ENCODE measurements at places on chromosomes 16 and 17.

DNA sequence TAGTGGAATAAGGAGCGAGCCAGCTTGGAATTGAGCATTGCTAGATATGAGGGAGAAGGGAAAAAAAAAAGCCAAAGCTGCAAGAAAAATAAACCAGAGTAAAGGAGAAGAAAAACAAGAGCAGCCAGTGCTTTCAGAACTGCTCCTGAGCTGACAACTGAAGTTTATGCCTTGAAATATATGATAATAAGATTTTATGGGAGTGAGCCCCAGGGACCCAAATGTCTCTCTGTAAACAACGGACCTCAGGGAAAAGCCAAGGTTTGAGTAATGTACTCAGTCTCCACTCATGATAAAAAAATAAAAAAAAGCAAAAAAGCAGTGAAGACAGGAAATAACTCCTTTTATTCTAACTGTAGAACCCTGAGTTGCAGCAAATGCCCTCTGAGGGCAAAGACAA is 132.6 kb downstream of the SNX11 start:
- DNase-seq = no peak

DNA sequence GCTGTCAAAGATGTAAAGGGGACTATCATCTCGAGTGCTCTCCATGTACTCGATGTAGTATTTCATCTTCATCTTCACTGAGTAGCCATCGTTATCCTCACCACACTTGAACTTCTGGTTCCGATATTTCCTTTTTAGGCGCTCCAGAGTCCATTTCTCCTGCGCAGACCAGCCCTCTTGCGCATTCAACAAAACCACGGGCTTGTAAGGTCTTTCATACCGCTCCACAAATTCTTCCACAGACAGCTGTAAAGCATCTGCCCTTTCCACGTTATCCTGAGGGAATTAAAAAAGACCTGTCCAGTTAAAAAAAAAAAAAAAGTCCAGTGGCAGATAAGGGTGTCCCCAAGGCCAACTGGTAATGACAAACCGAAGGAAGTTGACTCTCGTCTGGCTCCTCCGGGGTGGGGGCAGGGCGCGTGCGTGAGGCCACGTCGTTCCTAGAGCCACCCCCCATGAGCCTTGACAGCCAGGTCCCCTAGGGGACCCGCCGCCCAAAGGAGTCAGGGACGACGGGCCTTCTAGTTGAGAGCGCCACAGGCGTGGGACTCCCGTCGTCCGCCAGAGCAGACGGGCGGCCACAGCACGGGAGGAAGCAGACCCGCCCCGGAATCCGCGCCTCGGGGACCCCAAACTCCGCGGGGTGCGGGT is 701 bp downstream of the JMJD6 start:
- peak; percentile 90 for DNase-seq

GRCh38 chr16:2151188-2152091 is 3.0 kb downstream of the RAB26 start:
- DNase-seq = peak; percentile 42

DNA sequence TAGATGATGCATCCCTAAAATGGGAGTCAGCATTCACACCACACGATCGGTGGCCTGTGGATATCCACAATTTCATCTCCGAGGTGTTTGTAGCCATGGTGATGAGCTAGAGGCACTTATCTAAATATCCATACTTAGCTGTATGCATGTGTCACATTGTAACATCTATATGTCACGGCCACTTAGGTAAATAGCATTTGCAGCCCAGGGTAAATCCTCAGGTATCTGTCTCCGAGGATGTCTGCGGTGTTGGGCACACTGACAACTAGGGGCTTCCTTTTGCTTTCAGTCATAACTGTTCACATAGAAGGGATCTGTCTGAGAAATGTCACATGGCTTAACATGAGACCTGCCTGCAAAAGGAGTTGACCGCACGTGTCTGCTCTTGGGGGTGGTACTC is 455.2 kb upstream of the ZFHX3 start:
- DNase-seq = no peak

DNA sequence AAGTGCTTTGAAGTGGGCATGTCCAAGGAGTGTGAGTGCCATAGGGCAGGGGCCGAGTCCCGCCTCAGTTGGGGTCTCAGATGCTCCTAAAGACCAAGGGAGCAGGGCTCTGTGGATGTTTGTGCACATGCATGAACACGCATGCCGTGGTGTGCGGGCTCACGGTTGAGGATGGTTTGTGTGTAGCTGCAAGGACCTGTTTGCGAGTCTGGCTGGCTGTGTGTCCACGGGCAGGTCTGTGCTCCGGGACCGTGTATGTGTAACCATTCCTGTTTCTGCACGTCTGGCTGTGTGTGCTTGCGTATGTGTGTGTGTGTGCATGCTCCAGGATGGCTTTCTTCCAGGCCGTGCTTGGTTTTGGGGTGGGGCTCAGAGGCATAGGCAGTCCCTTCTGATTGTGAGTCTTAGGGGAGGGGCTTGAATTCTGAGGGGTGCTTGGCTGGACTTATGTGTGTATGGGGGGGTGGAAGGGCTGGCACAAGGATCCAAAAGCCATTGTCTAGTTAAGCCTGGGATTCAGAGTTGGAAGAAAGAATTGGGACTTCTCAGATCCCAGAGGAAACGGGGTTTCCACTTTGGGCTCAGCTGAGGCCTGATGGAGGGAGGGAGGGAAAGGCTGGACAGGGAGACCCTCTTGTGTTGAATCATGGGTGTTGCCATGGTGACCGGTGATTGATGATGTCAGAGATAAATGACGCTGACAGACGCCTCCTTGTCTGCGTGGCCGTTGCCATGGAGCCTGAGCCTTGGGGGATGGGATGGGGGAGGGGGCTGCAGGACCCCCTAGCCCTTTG is 14.4 kb downstream of the GJD3 start:
- peak; percentile 66 for DNase-seq

DNA sequence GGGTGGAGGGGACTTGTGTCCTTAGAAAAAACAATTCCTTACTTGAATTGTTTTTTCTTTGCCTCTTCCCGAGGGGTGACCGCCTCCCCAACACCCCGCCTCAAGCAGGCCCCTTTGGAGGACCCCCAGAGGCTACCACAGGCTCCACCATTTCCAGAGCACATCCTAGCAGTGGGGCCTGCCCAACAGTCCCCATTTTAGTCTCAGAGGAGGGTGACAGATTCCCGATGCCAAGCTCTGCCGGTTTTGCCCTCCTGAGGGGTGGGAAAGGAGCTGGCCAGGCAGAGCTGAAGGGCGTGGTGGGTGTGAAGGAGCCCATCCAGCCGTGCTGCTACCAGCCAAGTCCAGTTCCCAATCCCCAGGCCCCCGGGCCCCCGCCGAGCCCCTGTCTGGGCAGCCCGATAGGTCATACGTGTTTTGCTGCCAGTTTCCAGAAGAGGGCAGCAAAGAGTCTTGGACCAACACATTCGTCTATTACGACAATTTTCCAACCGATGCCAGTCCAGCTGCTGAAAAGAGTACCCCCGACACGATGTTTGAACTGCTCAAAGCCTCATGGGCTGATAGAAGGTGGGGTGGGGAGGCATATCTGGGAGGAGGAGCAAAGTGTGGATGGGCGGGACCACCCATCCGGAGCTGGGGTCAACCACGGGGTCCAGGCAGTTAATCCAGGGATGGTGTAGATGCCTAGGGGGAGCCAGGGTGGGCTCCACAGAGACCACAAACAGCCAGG is 18.8 kb upstream of the GAA start:
- peak; percentile 82 for DNase-seq

DNA sequence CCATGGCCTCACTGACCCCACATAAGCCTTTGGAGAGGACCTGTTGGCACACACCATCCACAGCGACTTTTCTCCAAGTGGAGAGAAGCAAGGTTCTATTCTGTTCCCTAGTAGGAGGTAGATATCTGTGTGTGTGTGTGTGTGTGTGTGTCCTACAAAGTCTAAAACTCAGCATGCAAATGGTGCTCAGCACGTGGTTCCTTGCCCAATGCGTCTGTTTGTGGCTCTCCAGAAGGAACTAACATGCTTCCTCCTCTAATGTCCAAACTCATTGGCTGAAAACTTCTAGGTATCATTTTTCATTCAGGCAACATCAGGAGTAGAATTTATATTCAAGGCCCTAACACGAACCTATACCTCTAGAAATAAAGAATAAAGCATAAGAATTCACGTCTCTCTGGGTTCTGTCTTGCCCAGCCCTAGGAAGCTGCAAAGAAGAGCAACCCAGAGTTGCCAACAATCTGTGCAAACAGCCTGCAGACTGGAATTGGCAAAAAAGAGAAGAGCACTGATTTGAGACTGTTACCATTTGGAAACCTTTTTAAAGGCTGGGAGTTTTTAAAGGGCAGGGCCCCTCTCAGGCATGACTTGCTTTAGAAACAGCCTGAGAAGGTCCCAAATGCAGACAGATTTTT is 25.5 kb downstream of the MAP3K14 start:
- DNase-seq = peak; percentile 64

DNA sequence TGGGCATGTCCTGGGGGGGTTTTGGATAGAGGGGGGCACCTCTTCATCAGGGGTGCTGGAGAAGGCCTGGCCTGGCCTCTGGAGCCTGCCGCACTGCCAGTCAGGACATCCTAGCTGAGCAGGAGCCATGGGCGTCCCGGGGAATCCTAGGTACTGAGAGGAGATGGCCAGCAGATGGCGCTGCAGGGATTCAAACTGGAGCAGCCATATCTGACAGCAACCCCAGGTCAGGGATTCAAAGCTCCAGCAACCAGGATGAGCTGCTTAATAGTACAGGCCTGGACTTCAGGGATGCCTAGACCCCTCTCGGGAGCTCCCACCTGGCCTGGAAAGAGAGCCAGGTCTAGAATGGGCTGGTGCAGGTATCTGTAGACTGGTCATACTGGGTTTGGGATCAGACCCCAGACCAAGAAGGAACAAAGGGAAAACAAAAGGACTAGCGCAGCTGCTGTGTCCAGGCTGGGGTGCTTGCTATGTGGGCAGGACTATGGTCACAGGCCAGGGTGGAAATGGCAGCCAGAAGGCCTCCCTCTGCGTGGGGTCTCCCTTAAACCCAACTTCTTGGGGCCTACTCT is 306.9 kb upstream of the RBFOX1 start:
- peak; percentile 78 for DNase-seq

DNA sequence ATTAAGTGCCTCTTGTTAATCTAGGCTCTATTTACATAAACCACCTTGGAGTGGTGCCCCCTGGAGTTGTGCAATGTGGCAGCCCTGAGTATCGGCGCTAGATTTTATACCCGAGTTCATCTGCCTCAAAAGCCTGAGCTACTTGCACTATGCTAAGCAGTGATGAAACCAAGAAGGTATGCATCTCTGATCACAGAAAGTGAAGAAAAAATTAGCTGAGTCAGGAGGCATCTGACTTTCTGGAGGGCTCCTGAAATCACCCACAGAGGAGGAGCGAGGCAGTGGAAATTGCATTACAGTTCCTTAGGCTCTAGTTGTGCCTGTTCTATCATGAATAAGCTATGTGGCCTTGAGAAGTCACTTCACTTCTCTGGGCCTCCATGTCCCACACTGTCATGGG is 80.3 kb upstream of the PSMD7 start:
- DNase-seq = no peak

DNA sequence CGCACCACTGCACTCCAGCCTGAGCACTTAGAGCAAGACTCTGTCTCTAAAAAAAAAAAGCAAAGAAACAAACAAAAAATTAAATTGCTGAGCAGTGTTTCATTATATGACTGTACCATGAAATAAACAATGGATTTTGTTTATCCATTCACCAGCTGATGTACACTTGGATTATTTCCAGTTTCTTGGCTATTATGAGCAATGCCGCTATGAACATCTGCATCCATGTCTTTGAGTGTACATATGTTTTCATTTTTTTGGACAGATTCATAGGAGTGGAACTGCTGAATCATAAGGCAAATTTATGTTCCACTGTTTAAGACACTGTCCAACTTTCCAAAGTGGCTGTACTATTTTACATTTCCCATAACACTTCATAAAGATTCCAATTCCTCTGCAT is 8.0 kb downstream of the RNF157 start:
- no peak for DNase-seq

DNA sequence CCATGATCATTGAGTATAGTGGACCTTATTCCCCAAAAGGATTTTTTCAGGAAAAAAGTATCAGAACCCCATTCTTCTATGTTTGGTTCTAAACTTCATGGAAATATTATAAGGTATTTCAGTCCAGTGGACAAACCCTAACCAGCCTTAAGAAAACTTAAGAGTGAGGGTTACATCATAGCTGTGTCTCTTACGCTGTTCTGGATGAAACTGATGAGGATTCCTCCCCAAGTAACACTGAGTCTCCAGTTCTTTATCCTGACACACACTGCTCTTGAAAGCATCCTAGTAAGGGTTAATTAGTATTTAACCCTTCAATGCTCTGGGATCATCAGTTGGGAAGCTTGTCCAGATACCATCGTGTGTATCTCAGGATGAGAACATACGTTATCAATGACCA is 5.0 kb downstream of the LYRM1 start:
- no peak for DNase-seq

DNA sequence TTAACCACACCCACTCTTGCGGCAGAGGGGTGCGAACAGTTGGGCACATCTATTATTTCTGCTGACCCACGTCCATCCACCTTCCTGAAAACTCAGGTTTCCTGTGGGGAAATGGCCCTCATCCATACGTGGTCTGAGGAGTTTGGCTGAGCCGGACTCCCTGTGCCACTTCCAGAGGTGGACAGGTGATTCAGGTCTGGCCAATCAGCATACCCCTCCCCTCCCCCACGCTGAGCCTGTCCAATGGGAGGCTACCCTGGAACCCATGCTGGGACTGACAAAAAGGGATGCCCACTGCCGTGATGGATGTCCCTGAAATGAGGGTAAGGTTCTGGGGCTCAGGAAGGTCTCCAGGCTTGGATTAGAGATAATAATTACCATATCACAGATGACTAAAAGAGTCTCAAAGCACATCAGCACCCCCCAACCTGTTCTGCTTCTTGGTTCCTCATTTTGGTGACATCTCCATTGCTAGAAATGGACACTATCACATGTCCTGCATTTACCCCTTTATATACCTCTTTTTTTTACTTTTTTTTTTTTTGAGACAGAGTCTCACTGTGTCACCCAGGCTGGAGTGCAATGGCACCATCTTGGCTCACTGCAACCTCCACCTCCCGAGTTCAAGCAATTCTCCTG is 5.3 kb upstream of the MAPK7 start:
- peak; percentile 53 for DNase-seq

GRCh38 chr16:74199066-74199841 is 97.4 kb upstream of the PSMD7 start:
- no peak for DNase-seq

- DNase-seq = no peak
These were observed 154.8 kb downstream of the VPS53 start for GRCh38 chr17:559551-560431.

GRCh38 chr17:51010173-51010675 is 110.4 kb downstream of the SPAG9 start:
- DNase-seq = no peak

DNA sequence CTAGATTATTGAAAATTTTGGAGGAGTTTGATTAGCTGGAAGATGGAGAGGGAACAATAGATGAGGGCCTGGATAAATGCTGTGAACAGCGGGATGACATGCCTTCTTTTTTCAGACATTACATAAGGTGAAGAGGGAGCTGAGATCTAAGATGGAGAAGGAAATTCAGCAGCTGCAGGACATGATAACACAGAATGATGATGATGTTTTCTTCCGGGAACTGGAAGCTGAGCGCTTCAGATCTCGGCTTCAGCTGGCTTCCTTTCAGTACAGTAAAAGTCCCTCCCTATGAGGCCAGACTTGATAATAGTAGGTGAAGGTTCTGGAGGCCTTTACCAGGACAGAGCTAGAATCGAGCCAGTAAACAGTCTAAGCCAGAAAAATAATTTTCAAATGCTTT is 30.7 kb downstream of the CEP95 start:
- DNase-seq = peak; percentile 30

GRCh38 chr16:65672960-65673359 is 551.1 kb upstream of the CDH11 start:
- DNase-seq = peak; percentile 63

- peak; percentile 12 for DNase-seq
These were observed 19.9 kb upstream of the MLKL start for GRCh38 chr16:74720579-74720978.
